SK-N-DZ (cell line): ENCODE measurements at places on chromosomes 4 and X.

- no peak for DNase-seq
Measured at GRCh38 chrX:43423876-43424275, 232.2 kb upstream of the MAOA start.

GRCh38 chr4:5224340-5224739 lies 173.1 kb downstream of the STK32B start:
- DNase-seq = no peak

DNA sequence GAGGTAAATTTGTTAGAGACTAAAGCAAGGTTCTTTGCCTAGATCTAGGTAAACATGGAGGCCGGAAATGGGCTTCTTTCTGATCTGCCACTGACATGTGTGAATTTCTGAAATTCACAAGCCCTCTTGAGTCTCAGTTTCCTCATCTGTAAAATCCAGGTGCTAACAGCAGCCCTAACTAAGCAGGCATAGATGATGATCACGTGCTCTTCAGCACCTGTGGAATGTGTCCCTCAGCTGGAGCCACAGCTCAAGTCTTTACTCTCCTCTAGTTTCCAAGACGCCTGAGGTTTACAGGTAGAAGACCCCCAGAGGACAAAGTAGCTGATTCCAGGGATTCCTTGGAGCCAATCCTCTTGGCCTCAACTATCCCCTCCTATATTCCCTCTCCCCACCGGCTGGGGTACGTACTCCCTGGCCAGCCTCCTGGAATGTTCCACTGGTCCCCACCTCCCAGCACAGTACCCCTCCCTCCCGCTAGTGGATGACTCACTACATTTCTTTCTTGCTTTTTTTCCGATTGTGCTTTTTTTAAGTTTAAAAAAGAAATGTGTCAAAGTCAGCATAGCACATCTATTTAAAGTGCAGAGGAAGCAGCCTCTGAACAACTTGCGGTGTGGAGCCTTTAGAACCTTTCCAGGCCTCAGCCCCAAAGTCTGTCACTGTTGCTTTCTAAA lies 98.4 kb downstream of the PHKA2 start:
- no peak for DNase-seq

GRCh38 chr4:13523105-13523477 lies 21.2 kb downstream of the NKX3-2 start:
- DNase-seq = no peak

- DNase-seq = no peak
Measured at GRCh38 chr4:129335818-129336217, 239.9 kb downstream of the C4orf33 start.

DNA sequence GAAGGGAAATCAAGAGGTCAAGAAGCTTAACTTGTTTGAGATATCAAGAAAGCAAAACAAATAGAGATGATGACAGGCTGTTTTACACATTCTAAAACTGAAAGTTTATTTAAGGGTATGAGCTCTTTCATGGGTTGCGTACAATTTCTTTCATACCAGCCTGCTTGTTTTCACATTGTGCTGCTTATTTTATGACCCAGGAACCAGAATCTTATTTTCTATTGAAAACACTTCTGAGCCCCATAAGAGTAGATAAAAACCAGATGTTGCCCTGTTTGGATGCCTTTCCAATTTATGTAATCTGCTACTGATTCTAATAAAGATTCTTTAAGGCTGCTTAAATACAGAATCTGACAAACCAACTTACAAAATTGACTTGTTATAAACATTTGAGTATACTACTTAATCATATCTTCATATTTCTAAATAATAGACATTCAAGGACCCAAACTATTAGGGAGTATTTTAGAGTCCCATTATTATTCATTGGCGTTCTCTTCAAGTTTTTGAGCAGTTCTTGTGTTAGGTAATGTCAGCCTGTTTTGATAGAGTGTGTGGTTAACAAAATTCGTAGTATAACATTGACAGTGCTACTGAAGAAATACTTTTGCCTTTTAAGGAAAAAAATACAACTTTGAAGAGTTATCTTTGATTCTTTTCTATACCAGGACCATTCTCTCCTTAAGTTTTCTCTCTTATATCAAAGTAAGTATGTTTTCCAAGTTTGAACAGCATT lies 74.4 kb downstream of the PDLIM5 start:
- no peak for DNase-seq

DNA sequence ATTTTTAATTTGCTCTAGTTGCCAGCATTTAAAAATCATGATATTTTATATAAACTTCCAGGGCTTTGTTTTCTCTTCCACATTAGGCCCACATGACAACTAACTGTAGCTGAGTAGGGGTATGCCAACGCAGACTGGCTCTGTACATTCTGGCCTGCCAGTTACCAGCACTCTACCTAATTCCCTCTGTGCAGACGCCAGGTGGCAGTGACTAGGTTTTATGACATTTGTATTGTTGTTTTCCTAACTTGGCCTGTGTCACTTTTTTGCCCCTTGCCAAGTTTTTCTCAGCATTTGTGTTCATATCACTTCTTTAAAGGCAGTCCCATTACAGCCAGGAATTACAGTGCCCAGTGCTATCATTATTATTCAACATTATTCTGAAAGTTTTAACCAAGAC lies 347.5 kb downstream of the NKX6-1 start:
- no peak for DNase-seq

GRCh38 chrX:24241822-24242648 lies 71.8 kb downstream of the SUPT20HL2 start:
- peak; percentile 19 for DNase-seq

DNA sequence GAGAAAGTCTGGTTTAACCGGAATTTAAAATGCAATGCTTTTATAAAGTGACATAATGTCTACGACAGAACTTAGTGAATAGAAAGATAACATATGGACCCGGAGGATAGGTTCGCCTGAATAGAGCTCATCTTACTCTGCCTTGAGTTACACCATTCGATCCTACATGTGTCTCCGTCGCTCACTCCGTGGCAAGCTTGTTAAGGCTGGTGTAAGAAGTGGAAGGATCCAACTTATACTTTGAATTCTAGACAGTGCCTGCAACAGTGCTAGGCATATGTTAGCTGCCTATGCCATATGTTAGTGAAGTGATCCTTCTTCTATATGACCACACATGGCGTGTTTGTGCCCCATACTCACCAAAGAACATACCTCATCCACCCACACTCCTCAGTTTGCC lies 50.9 kb downstream of the SEL1L3 start:
- no peak for DNase-seq

GRCh38 chr4:83552924-83553323 lies 17.0 kb downstream of the GPAT3 start:
- DNase-seq = no peak

DNA sequence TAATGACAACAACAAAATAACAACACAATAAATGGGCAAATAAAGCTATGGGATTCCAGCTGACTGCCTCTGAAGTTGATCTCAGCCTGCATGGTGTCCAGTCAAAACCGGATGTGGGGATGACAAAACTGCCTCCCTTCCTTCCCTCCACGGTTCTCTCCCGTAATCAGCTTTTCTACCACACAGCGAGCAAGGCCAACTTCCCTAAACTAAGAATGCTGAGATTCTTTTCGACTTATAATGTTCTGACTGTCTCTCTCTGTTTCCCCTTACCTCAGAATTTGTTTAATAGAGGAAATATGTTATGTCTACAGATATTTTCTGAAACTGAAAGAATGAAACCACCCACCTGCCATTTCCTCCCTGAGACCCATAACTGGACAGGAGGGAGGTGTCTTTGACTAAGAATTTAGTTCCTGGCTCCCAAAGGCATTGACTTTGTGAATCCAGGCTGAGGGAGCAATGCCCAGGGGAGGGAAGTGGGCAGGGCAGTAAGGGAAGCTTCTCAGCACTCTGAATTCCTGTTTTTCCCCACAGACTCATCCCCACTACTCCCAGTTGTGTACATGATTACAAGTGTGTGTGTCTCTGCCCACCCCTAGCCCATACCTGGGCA lies 1.0 kb upstream of the TLR1 start:
- no peak for DNase-seq

DNA sequence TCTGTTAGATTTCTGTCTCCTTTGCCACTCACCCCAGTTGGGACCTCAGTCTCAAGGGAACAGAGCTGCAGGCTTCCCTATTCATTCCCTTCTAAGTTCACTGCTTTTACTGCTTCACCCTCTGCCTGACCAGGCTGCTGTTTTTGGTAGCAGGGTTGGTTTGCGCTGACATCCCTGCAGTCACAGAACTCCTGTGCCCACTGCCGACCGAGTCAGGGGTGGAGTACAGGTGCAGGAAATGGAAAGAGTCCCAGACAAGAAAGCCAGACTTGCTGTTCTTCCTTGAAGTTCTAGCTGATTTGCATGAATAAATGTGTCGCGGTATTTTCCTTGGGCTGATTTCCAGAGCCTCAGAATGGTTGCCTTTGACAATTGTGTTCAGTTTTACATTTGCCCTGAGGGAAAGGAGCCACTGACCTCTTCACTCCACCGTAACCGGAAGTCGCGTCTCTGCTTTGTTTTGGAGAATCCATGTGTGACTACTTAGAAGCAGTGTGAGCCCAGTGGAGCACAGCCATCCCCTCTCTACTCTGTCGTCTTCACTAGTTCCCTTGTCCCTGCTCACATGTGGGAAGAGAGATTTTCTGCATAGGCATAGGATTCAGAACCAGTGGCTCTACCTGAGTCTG lies 84.8 kb downstream of the TNIP2 start:
- DNase-seq = no peak

- DNase-seq = no peak
Measured at GRCh38 chrX:23953908-23954269, 46.1 kb downstream of the CXorf58 start.
